CD4-positive, alpha-beta T cell (primary cell): ENCODE measurements at places on chromosomes 11 and 22.

DNA sequence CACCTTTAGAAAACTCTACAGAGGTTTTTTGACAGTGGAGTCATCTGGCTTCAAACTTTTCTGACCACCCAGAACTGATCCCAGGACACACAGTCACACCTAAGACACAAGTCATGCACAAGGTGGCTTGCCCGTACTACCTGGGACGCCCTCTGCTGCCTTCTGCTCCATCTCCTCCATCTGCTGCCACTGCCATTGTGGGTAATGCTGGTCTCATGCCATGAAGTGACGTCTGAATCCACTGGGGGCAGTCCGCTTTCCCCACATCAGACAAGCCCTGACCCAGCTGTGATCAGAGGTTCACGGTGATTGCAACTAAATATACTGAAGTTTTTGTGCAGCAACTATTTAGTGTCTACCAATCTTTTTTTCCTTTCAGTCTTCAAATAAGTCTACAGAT lies 5.4 kb upstream of the NDUFS8 start:
- DNase-seq = no peak

DNA sequence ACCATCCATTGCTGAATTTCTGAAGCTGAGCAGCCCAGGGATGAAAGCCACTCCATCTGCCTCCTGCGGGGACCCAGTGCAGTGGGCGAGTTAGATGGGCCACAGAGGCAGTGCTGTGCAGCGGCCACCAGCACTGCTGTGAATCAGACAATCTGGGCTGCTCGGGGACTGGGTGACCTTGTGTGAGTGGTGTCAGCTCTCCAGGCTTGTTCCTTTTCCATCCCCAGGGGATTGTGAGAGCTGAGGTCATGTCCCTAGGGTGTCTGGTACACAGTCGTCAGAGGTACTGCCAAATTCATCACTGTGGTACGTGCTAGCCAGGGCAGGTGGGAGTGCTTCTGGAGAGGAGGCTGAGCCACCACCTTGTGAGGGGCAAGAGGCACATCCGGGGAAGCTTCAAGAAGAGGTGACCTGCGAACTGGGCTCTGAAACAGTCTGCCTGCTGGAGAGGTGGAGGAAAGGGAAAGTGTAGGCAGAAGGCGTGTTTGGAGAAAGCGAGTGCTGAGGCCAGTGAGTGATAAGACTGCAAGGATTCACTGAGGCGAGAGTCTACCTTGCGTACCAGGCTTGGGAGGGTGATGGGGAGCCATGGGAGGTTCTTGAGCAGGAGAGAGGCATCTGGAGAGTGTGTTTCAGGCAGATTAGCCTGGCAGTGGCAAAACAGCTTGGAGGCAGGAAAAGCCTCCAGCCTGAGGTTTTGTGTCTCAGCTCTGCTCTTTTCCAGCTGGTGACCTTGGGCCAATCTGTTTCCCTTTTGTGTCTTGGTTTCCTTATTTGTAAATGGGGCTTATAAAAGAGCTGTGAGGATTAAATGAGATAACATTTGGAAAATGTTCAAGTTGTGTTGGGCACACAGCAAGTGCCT lies 22.7 kb downstream of the CACNA1I start:
- no peak for DNase-seq

DNA sequence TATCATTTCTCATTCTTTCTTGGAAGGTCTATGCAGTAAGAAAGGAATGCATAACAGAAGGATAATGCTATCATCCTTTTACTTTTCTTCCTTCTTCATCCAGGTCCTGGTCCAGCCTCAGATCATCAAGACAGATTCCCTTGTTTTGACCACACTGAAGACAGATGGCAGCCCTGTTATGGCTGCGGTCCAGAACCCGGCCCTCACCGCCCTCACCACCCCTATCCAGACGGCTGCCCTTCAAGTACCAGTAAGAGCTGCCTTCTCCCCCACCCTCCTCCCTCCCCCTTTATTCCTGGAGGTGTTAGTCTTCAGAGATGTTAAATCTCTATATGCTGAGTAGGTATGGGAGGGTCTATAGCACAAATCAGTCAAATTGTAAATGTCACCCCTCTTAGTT lies 37.9 kb downstream of the SREBF2 start:
- DNase-seq = no peak

GRCh38 chr11:47506795-47507562 lies 46.0 kb downstream of the CELF1 start:
- no peak for DNase-seq

- no peak for DNase-seq
Observed at GRCh38 chr11:107751082-107751481, 39.2 kb upstream of the SLN start.

- DNase-seq = no peak
Observed at GRCh38 chr11:93737904-93738612, 3.2 kb downstream of the TAF1D start.

DNA sequence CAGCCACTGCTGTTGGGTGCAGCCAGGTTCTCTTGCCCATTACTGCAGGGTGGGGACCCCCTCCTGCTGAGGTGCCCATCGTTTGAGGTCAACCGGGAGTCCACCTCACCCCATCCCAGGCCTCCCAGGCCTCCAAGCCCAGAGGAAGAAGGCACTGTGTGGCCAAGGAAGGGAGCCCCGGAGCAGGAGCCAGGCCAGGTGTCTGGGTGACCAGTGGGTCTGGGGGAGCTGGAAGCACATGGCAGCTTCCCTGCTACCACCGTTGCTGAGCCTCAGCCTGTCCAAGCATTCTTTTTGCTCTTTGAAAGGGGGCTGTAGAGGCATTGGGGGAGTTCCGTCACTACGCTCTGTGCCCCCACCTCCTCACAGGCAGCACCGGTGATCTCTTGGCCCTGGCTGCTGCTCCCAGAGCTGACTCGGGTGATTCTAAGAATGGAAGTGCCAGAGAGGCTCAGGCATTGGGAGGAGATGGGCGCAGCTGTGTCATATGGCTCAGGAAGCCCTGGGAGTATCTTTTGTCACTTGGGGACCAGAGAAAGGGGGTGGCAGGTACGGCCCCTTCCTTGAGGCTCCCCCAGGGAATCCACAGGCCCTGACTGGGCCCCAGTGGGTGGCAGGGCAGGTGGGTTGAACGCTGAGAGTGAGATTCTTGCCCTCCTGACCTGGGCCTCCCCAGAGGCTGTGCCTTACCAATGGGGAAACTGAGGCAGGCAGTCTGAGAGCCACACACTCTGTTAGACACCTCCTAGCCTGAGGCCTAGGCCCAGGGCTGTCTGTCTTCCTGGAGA lies 1.9 kb downstream of the SEPTIN5 start:
- no peak for DNase-seq

DNA sequence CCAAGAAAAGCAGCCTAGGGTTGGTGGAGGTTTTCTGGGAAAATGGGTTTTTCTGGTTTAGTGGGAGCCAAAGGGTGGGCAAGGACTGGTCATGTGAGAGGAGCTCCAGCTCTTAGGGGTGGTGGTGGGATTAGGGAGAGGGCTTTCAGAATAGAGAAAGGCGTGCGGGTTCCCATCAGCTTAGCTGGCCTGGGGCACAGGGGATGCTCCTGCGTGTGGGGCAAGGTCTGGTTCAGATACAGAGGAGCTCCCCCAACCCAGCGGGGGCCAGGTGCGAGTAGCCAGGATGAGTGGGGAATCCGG lies 644 bp downstream of the TMEM134 start:
- no peak for DNase-seq

DNA sequence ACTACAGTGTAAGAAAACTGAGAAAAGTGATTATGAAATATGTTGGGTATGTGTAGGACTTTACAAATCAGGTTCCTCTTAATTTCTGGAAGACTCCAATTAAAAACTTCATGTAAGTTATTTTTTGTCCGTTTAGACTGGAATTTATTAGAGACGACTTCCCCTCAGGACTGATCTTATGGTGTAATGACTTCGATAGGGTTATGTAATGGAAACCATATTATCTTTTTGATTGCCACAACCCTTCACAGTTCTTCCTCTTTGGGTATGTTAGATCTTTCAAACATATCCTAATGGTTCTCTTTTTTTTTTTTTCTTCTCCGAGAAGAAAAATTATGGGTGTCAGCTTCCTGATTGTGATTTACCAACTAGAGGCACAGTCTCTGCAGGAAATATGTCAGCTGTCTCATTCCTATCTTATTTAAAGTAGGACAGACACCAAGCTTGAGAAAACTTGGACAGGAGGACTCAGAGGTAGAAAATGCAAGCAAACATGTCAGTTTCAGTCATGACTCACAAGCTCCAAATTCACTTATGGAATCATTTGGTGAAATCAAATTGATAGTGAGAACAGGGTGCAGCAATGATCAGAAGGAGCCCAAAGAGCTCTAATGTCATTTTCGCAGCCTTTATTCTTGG lies 11.1 kb upstream of the LDLRAD3 start:
- DNase-seq = no peak

- no peak for DNase-seq
Observed at GRCh38 chr11:64996327-64996709, 453 bp downstream of the BATF2 start.

DNA sequence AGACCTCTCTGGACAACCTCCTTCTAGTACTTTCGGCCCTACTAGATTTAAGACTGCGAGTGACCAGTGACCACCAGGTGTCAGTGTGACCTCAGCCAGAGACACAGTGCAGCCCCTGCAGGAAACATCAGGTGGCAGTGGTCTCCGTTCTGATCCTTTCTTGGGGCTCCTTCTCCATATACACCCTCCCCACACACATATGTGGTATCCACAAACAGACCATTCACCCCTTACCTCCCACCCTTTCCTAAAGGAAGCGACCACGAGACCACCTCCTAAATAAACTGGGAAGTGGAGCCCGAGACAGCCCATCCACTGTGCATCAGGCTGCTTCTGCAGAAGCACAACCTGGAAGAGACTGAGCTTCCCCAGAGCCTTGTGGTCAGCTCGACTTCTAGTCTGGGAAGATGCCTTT lies 38.5 kb upstream of the CYP2D6 start:
- DNase-seq = peak; percentile 57

DNA sequence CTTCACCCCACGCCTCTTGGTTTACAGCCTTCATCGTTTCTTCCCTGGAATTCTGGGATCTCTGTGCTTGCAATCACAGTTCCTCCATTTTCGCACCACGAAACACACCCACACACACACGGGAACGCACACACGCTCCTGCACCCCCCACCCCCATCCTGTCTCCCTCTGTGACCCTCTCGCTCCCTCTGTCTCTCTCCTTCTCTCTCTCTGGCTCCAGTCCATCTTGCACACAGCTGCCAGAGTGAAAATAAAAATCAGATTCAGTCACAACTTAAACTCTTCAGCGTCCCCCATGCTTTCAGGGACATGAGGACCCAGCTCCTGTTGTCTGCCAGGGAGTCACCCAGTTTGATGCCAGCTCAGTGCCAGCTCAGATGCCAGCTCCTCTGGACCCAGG lies 3.0 kb downstream of the GAL start:
- no peak for DNase-seq

DNA sequence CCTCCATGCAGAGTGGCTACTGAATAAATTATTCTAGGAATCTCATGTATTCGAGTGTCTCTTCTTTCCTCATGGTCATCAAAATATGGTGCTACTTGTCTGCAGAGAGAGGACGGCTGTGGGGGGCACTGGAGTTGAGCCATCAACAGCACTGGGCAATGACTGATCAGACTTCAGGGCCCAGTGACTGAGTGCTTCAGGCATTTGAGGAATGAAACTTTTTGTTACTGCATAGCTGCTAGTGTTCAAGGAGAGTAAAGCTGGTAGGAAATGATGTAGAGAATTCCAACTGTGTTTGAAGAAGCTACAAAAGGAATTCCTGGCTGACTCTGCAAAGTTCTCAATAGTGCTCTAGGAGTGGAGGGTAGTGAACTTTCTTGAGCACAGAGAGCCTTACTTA lies 277.7 kb downstream of the CADM1 start:
- no peak for DNase-seq

DNA sequence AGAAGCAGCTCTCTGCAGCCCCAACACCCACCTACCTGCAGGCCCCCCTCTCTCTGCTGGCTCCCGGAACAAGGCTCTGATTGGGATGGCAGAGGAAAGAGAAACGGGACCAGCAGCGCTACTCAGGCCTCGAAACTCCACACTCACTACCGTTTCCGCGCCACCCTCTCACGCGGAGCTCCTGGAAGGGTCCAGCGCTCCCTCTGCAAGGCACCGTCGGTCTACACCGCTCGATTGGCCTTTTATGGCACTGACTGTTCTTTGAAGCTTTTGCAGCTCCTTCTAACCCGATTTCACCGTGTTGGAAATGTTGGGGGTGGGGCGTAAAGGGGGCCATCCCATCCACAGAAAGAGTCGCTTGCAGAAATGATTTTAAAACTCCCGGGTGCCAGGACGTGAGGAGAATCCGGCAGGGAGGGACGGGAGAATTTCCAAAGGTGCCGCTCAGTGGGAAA lies 323 bp upstream of the PANX1 start:
- peak; percentile 42 for DNase-seq

GRCh38 chr11:26937386-26937785 lies 56.5 kb upstream of the FIBIN start:
- DNase-seq = no peak

DNA sequence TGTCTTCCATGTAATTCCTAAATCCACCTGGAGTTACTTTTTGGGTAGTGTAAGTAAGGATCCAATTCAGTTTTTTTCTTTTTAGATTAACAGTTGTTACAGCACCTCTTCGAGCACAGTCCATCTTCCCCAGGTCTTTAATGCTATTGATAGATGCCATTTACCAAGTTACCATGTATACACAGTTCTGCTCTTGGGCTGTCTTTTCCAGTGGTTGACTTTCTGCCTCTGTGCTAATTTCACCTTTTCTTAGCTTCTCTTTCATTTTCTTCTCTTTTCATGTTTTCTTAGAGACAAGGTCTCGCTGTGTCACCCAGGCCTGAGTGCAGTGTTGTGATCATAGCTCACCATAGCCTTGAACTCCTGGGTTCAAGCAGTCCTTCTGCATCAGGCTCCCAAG lies 12.0 kb downstream of the ATXN10 start:
- no peak for DNase-seq

- no peak for DNase-seq
Observed at GRCh38 chr11:4682623-4683419, 14.8 kb downstream of the OR51E2 start.
